Stimulated activated CD4-positive, alpha-beta T cell treated with anti-CD3 and anti-CD28 coated beads, Interleukin-12 subunit alpha, Interleukin-12 subunit beta, amount 100 ng/mL, for 4 hours (primary cell): ENCODE measurements at places on chromosomes 7 and 10.

DNA sequence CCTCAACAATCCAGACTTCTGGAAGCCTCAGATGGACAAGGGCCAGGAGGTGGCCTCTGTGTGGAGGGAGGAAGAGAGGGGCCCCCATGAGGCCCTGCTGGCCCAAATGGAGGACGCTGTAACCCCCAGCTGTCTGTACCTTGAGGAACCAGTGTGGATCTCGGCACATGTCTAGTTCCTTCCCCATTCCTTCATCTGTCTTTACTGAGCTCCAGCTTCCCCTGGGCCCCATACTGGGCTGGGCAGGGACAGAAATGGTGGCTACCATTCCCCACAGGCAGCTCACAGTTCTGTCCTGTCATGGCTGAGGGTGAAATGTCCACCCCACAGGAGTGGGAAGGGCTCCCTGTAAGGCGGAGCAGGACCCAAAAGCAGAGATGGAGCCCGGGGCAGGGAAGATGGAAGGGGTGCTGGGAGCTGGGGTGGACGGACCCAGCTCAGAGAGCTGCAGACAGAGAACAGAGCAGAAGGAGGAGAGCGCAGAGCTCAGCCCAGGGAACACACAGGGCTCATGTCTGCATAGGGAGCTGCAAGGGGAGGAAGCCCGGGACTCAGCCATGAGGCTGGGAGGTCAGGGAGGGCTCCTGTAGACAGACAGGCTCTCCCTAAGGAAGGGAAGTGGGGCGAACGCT lies 22.8 kb downstream of the ANTXRL start:
- no peak for DNase-seq

DNA sequence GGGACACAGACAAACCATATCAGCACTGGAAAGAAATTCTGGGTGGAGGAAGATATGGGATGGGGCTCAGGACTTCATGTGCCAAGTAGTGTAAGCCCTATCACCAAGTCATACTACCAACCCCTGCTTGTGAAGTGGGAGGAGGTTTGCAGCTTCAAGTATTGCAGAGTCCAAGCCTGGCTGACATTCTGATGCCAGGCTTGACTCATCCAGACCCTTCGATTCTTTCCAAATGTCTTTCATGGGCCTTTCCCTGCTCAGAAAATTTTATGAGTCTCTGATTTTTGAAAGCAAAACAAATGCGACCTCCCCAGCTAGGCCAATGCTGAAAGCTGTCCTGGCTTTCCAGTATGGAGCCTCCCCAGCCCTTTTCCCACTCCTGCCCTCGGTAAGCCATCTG lies 45.1 kb upstream of the SMNDC1 start:
- DNase-seq = no peak

DNA sequence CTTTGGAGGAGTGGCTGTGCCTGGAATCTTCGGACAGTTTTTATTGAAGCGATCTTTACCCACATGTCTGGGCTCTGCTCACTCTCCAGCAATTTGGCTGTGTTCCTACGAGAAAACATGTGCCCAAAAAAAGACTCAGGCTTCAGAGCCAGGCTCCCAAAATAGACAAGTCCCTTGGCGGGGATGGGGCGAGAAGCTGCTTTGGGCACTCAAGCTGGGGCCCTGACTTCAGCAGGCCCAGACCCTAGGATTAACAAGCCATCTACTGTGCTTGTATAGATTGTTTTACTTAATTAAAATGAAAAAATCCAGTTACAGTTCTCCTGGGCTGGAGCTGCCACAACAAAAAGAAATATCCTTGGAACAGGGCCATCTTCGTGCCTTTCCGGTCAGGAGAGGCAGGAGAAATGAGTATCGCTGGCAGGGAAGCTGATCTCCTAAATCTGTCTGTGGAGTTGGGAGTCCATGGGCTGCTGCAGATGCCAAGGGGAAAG lies 51.4 kb upstream of the PDCD4 start:
- no peak for DNase-seq

DNA sequence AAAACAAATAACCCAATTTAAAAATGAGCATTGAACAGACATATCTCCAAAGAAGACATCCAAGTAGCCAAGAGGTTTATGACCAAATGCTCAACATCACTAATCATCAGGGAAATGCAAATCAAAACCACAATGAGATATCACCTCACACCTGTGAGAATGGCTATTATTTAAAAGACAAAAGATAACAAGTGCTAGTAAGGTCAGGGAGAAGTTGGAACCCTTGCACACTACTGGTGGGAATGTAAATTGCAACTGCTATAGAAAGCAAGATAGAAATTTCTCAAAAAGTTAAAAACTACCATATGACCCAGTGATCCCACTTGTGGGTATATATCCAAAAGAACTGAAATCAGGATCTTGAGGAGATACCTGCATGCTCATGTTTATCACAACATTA lies 49.5 kb downstream of the SGMS1 start:
- DNase-seq = no peak
